Activated T-helper 1 cell treated with anti-CD3 and anti-CD28 coated beads, Interleukin-2, amount 50 U/mL, for 16 hours (primary cell): ENCODE measurements at places on chromosomes 7 and 10.

DNA sequence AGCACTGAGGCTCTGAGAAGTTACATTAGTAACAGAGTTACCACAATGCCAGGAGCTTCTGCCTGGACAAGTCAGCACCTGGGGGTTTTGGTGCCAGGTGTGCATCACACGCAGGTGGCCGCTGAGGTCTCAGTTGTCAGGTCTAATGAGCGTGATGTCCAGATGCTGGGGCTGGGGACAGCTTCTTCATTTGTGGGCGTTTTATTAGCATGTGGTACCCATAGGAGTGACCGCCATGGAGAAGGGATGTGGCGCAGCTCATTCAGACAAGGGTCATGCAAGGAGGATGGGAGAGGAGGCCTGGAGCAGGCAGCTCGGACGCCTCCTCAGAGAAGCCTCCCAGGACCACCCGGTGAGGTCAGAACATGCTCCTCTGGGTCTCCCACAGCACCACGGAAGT is 27.8 kb downstream of the FAM241B start:
- no peak for DNase-seq

DNA sequence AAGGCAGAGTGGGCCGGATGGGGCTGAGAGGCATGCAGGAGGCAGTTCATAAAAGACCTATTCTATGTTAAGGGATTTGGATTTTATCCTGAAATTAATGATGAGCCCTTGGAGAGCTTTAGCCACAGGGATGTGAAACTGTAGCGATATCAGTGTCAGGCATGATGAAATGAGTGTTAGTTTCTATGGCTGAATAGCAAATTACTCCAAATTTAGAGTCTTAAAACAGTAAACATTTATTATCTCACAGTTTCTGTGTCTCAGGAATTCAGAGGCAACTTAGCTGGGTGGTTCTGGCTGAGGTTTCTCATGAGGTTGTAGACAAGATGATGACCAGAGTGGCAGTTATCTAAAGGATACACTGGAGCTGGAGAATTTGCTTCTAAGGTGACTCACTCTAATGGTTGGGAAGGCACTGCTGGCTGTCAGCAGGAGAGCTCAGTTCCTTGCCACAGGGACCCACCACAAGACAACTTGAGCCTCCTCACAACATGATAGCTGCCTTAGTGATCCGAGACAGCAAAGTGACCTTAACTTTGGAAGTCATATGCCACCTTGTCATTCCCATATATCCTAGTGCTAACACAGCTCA is 36.7 kb upstream of the SFTPD start:
- no peak for DNase-seq

DNA sequence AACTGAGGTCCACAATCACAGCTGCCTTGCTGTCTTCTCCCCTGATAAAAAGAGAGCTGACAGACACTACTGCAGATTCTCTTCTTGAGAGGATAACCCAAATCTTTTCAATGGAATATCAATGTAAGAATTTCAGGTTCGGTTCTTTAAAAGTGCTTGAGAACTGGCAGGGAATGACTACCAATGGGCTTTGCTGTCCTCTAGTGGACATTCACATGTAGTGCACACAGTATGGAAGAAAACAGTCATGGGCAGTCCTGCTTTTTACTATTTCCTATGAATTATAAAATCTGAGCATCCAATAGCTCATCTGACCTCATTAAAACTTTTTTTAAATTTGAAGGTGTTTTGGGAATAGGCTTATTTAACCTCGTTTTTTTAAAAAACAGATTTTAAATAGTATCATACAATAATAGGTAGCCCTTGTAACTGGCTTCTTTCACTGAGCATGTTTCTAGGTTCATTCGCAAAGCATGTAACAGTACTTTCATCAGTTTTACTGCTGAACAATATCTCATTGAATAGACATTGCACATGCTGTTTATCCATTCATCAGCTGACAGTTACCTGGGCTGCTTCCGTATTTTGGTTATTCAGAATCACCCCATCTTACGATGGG is 18.3 kb downstream of the FZD9 start:
- DNase-seq = no peak

GRCh38 chr7:27399791-27400567 is 157.4 kb downstream of the EVX1 start:
- DNase-seq = no peak

GRCh38 chr10:75887992-75888680 is 456.7 kb downstream of the LRMDA start:
- DNase-seq = no peak

- no peak for DNase-seq
Observed at GRCh38 chr10:91472911-91473310, 62.8 kb downstream of the HECTD2 start.

DNA sequence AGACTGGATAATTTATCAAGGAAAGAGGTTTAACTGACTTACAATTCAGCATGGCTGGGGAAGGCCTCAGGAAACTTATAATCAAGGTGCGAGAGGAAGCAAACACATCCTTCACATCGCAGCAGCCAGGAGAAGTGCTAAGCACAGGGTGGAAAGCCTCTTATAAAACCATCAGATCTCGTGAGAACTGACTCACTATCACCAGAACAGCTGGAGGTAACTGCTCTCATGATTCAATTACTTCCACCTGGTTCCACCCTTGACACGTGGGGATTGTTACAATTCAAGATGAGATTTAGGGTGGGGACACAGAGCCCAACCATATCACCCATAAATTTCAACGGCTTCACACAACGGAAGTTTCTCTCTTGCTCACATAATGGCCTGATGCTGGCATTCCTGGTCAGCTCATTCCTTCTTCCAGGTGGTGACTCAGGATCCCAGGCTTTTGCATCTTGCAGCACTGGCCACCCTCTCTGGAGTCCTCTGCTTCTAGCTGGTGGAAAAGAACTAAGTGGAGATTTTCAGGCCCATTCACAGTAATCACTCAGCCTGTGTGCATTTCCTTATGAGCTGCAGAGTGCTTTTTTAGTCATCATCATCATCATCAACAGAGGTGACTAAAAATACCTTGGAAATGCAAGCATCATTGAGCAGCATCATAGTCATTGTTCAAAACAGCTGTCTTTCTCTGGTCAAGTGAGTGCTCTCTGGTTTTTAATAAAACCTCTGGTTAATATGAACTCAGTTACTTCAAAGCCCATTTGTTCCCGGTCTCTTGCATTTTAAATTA is 308.1 kb downstream of the SFMBT2 start:
- no peak for DNase-seq

- no peak for DNase-seq
Observed at GRCh38 chr7:73852500-73852899, 8.5 kb upstream of the TMEM270 start.

- DNase-seq = no peak
Observed at GRCh38 chr10:103445767-103446567, 6.2 kb downstream of the CALHM2 start.

DNA sequence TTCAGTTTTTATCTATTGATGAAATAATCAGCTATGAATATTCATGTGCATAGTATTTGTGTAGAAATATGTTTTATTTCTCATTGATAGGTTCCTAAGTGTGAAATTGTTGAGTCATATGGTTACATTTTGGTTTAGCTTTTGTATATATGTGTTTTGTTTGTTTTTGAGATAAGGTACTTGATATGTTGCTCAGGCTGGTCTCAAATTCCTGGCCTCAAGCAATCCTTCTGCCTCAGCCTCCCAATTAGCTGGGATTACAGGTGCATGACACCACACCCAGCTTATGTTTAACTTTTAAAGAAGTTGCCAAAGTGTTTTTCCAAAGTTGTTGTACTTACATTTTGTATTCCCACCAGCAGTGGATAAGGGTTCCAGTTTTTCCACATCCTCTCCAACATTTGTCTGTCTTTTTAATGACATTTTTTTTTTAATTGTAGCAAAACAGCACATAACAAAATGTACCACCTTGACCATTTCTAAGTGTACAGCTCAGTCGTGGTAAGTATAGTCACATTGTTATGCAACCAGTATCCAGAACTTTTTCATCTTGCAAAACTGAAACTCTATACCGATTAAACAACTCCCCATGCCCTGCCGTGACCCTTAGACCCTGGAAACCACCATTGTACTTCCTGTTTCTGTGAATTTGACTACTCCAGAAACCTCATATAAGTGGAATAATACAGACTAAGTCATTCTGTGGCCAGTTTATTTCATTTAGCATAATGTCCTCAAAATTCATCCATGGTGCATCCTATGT is 12.6 kb upstream of the UBE2D1 start:
- no peak for DNase-seq
